ENCODE measurements at places on chromosomes 16 and 17. TPM values are rescaled to one million over a fixed set of nuclear protein-coding genes. Genes with fewer than 3 reads are reported as not detected.

CPHXL2 gene
- total RNA-seq = not detected

PERCC1 gene
- not detected for total RNA-seq

ERBB2 gene
- total RNA-seq = 18.5 TPM

PDIA2 gene
- total RNA-seq = not detected

SMPD3 gene
- not detected for total RNA-seq

CD300H gene
- not detected for total RNA-seq

CDK3 gene
- 1.7 TPM for total RNA-seq

MYCBPAP gene
- total RNA-seq = 0.23 TPM

GAS2L2 gene
- not detected for total RNA-seq

PRR35 gene
- total RNA-seq = not detected

FOXF1 gene
- 11.6 TPM for total RNA-seq

SLC5A11 gene
- total RNA-seq = 0.29 TPM

OR4D1 gene
- total RNA-seq = not detected

Measured in glomerular endothelial cell (primary cell).